Sciatic nerve (tissue), 2 donors: ENCODE measurements at places on chromosomes 7 and 10.

- no peak for DNase-seq
Observed at GRCh38 chr7:105268511-105269392, 120.0 kb downstream of the SRPK2 start.

GRCh38 chr7:84536271-84536870 lies 341.8 kb upstream of the SEMA3A start:
- DNase-seq, result no peak

DNA sequence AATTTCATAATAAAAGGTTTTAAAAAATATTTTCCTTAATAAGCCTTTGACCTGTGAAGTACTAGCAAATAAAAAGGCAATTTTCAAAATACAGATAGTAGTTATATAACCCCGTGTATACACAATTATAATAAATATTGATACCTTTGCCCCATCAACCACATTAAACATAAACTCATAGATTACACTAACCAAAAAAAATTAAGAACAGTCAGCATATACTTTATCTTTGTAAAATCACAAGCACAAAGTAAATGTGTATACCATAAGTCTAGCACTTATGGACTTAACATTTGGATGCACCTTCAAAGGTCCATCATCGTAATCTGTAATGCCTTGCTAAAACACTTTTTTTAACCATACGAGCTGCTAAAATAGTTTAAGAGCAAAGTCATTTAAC lies 123.4 kb downstream of the SNX13 start:
- no peak for DNase-seq

- DNase-seq, result no peak
Observed at GRCh38 chr10:51698473-51699063, 827 bp downstream of the CSTF2T start.

- DNase-seq, result no peak
Observed at GRCh38 chr7:99699946-99700345, 20.1 kb upstream of the CYP3A5 start.

DNA sequence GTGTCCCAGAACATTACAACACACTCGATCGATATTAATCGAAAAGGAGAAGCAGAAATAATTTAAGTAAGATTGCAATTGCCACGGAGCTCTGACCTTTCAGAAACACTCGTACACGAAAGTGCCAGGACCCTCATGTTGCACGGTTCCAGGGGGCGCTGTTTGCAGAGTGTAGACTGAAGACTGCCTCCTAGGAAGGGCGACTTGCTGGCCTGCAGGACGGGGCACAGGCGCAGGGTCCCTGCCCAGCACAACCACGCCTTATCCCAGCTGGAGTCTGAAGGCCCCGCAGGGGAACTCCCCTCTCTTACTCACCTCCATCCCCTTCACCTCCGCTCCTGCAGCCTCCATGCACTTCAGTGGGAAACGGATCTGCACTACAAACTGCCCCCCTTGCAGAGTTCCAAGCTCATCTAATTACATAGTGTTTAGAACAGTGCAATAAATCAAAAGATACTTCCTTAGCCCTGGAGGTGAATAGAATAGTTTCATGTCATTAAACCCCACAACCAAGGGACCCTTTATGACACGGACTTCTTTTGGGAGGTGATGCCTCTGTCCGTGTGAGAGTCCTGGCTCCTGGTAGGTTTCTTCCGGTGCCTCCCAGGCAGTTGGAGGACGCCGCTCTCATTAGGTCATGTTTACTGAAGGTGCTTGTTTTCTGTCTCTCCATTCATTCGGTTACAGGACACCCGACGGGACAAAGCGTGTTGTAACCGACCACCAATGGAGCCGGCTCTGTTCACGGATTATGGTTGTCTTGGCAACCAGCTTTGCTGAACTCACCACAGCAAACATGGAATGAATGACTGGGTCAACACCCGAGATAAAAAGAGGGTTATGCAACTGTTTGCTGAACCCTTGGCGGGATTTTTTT lies 262.2 kb downstream of the BAMBI start:
- peak; percentile 67 for DNase-seq

- DNase-seq, result no peak
Observed at GRCh38 chr10:30992681-30993080, 39.0 kb downstream of the ZNF438 start.

- no peak for DNase-seq
Observed at GRCh38 chr7:25611196-25611595, 382.9 kb upstream of the NPVF start.

- no peak for DNase-seq
Observed at GRCh38 chr7:123004931-123005330, 9.4 kb upstream of the TAS2R16 start.

DNA sequence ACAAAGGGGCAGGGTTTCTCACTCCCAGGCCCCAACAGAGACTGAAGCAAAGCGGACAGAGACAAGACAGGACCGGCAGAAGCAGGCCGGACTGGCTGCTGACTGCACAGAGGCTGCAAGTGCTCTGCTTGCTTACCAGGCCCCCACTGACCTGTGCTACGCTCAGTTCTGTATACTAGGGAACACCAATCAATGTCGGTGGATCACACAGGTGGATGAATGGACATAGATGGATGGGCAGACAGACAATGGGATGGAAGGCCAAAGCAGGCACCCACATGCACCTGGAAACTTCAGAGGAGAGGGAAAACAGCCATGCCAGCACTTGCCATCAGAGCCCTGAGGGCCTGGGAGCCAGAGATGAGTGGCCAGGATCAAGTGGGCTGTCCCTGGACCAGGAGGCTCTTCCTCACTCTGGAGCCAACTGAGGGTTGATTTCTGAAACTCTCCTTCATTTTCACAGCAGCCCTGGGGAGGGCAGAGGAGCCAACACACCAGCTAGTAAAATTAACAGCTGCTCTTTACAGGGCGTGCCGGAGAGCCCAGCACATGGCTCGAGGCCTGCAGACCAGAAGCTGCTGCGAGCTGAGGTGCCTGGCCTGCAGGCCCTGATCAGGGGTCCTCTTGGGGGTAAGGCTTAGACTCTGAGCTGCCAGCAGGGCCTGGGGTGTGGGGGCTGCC lies 243.6 kb downstream of the KCNMA1 start:
- DNase-seq, result no peak

DNA sequence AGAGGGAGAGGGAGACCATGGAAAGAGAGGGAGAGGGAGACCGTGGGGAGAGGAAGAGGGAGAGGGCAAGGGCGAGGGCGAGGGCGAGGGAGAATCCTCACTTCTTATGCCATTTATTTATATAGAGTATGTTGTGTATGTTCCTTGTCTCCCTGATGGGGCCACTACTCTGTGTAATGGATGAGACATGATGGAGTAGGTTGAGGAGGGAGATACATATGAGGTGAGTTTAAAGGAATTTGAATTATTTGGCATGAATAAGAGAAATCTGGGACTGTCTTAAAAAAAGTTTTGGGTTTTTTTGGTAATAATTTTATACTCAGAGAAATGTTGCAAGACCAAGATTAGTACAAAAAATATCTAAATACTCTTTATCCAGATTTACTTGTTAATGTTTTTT lies 20.1 kb downstream of the CCSER2 start:
- DNase-seq, result no peak

- DNase-seq, result no peak
Observed at GRCh38 chr10:12180221-12180974, 15.3 kb downstream of the NUDT5 start.

GRCh38 chr10:91552274-91553095 lies 80.4 kb downstream of the PPP1R3C start:
- no peak for DNase-seq

DNA sequence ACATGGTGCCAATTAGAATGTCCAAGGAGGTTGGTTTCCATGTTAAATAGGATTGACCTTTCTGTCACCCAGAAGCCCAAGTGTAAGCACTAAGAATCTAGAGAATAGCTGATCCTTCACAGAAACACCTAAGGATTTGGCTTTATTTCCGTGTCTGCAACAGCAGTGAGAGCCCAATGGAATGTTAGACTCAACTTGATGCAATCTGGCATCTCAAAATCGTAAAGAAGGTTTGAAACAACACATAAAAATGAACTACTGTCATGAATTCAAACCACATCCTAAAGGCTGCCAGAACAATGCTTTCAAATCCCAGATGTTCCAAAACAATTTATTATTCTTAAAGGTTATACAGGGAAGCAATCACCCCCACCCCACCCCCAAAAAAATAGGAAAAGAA lies 18.6 kb downstream of the PPP1R3C start:
- DNase-seq, result no peak

- DNase-seq, result no peak
Observed at GRCh38 chr10:103025696-103026095, 107.6 kb downstream of the CNNM2 start.

GRCh38 chr7:96121752-96122151 lies 200.1 kb downstream of the SLC25A13 start:
- no peak for DNase-seq

GRCh38 chr7:143411976-143412708 lies 3.5 kb upstream of the EPHA1 start:
- DNase-seq, result no peak

- no peak for DNase-seq
Observed at GRCh38 chr7:38893061-38893460, 15.9 kb downstream of the VPS41 start.

GRCh38 chr7:112212571-112212970 lies 6.1 kb downstream of the ZNF277 start:
- no peak for DNase-seq

DNA sequence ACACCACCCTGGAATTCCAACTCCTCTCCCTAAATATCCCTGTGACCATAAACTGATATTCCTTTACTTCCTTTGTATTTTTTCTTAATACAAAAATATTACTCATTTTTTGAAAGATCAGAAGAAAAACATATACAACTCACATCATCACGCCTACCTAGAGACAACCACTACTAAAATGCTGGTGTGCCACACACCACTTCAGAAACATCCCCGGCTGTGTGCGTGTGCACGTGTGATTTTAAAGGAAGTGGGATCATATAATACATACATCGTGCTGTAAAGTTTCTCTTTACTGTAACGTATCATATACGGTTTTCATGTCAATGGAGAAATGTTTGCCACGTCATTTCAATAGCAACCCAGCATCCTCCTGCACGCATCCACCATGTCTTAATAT lies 76.5 kb downstream of the ITIH5 start:
- DNase-seq, result no peak

GRCh38 chr10:132099389-132100090 lies 33.8 kb downstream of the JAKMIP3 start:
- DNase-seq, result peak; percentile 36

DNA sequence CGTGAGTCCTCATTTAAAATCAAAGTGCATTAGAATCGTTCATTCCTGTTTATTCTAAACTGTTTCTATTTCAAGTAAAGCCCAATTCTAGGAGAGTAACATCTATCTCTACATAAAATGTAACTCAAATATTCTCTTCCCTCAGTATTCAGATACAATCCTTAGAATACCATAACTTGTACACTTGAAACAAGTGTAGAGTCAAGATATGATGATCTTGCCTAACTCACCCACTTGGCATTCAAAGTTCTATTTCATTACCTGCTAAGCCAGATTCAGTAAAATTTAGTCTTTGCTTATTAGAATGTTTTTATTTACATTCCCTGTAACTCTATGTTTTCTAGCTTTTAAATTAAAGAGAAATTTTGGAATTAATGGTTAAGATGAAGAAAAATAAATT lies 31.6 kb downstream of the PRPS1L1 start:
- DNase-seq, result no peak

- peak; percentile 82 for DNase-seq
Observed at GRCh38 chr10:60943316-60944057, 498 bp downstream of the RHOBTB1 start.

DNA sequence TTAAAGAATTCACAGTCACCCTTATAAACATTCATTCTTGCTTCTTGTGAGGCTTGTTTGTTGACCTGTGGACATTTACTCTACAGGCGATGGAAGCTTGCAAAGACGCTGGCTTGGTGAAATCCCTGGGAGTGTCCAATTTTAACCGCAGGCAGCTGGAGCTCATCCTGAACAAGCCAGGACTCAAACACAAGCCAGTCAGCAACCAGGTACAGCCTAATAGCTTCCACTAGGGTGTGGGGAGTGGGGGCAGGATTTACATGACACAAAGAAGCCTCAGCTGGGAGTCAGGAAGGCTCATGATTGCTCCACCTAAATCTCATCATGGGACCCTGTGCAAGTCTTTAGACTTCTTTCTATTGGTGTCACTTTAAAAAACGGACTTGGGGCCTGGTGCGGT lies 29.0 kb downstream of the AKR1D1 start:
- DNase-seq, result no peak

DNA sequence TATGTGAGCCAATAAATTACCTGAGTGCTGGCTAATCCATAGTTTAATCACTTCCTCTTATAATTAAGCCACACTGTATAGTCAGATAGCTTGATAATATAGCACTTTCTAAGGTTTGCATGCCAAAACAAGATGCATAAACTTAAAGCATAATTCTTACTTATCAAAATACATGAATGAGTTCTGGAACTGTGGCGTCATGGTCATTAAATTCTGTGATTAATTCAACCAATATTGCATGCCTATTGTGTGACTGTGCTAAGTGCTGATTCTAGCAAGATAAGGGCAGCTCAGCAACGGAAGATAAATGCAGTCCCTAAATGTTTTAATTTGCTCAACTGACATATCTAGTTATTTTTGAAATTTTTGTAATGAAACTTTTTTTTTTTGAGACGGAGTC lies 29.7 kb downstream of the HOXA1 start:
- DNase-seq, result no peak

GRCh38 chr7:154832557-154833138 lies 170.3 kb downstream of the PAXIP1 start:
- no peak for DNase-seq

GRCh38 chr10:21527598-21528235 lies 2.2 kb upstream of the SKIDA1 start:
- DNase-seq, result no peak

- no peak for DNase-seq
Observed at GRCh38 chr7:30276203-30276900, 8.0 kb upstream of the ZNRF2 start.

- no peak for DNase-seq
Observed at GRCh38 chr10:63421591-63421990, 44.2 kb downstream of the JMJD1C start.
